Stimulated activated CD4-positive, alpha-beta T cell treated with anti-CD3 and anti-CD28 coated beads, Interleukin-2, amount 100 ng/mL, for 48 hours (primary cell): ENCODE measurements at places on chromosomes 11 and 22.

- no peak for DNase-seq
Observed at GRCh38 chr11:56751480-56751879, 3.0 kb upstream of the OR9G4 start.

DNA sequence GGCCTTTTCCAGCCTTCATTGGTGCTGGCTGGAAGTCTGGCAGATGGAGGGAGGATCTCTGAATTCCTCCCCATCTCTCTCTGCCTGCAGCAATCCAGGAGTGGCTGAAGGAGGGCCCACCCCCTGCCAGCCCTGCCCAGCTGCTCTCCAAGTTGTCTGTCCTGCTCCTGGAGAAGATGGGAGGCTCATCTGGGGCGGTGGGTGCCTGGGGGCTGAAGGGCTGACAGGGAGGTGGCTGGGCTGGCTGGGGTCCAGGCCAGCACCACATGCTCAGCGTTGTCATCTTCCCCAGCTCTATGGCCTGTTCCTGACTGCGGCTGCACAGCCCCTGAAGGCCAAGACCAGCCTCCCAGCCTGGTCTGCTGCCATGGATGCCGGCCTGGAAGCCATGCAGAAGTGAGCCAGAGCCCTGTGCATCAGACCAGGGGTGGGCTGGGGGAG, 12.2 kb downstream of the TKFC start:
- DNase-seq, result no peak

GRCh38 chr11:34284811-34285481, 72.9 kb downstream of the ABTB2 start:
- DNase-seq, result no peak

DNA sequence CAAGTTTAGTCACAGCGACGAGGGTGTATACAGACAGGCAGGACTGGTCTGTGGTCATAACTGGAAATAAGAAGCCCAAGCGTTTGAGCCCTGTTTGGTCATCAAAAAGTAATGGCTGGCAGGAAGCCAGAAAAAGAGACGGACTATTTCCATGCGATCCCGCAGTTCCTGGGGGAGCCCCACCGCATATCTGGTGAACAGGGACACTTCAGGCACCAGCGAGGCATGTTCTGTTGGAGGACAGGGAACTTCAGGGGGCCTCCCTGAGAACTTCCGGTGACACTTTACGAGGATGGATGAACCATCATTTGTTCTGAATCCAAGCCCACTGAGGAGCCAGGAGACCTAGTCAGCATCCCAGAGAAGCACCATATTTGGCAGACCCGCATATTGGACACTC, 29.7 kb upstream of the TRIM29 start:
- DNase-seq, result no peak

GRCh38 chr11:44865866-44866272, 84.8 kb downstream of the TP53I11 start:
- no peak for DNase-seq

GRCh38 chr22:47032091-47032943, 269.9 kb downstream of the TBC1D22A start:
- no peak for DNase-seq

GRCh38 chr22:36425977-36426523, 38.3 kb upstream of the MYH9 start:
- DNase-seq, result no peak

DNA sequence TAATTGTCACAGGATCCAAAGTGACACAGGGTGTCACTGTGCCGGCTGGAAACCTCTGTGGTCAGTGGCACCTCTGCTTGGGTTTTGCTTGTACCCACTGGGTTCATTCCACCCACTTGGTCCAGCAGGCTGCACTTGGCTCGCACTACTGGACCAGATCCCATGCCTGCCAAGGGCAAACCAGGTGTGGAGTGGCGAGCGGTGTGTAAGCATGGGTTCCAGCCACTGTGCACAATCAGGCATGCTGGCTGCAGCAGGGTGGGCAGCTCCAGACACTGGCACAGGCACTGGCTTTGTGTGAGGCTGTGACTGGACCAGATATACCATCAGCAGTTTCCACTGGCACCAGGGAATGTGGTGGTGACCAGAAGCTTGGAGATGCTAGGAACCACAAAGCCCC, 261.4 kb downstream of the KCNA4 start:
- DNase-seq, result no peak

GRCh38 chr11:31442086-31442485, 67.3 kb downstream of the IMMP1L start:
- DNase-seq, result no peak
